Stimulated activated naive CD8-positive, alpha-beta T cell treated with anti-CD3 and anti-CD28 coated beads, Interleukin-15, Interleukin-2, amounts not matched to agents 100 U/mL and 50 U/mL, for 24 hours (primary cell): ENCODE measurements at places on chromosomes 4 and X.

GRCh38 chr4:87330761-87331160 is 8.1 kb upstream of the HSD17B13 start:
- DNase-seq: no peak

- DNase-seq: no peak
Measured at GRCh38 chr4:123785538-123785937, 388.9 kb downstream of the SPRY1 start.

GRCh38 chr4:105389167-105389566 is 84.7 kb downstream of the PPA2 start:
- DNase-seq: no peak

DNA sequence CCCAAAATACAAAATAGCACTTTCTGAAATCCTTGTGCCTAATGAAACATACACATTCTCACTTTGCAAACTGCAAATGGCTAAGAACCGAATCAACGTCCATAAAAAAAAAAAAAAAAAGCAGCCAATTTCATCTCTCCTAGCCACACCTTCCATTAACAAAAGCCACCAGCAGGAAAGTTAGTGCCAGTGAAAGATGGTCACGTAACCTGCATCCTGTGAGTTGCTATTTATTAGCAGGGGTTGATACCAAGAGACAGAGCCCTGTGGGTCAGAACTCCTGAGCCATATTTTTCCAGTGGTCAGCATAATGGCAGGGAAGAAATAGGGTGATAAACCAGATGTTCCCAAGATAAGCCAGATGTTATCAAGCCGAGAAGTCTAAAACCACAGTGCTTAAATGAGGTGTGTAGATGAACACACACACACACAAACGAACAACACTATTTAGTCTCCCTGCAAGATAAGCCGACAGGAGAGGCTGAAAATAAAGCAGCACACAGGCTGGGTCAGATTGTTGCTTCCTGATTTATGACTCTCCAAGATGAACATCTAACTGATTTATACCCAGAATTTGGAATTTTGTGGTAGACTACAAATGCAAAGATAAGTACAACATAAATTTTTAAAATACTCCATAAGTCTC is 11.5 kb downstream of the PPARGC1A start:
- DNase-seq: no peak

- no peak for DNase-seq
Measured at GRCh38 chr4:107751670-107752069, 31.6 kb upstream of the PAPSS1 start.

DNA sequence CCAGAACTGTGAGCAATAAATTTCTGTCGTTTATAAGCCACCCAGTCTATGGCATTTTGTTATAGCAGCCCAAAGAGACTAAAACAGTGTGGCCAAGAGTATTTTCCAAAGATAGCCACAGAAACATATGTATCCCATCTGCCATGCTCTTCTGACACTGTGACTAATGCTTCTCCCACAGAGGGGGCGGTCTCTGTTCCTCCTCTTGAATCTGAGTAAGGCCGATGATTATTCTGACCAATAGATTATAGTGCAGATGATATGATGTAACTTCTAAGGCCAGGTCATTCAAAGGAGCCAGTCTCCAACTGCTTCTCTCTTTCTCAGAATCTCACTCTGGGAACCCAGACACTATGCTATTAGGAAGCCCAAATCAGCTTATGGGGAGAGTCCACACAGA is 570.7 kb downstream of the BCOR start:
- DNase-seq: no peak

- no peak for DNase-seq
Measured at GRCh38 chr4:130080872-130081451, 985.0 kb downstream of the C4orf33 start.

DNA sequence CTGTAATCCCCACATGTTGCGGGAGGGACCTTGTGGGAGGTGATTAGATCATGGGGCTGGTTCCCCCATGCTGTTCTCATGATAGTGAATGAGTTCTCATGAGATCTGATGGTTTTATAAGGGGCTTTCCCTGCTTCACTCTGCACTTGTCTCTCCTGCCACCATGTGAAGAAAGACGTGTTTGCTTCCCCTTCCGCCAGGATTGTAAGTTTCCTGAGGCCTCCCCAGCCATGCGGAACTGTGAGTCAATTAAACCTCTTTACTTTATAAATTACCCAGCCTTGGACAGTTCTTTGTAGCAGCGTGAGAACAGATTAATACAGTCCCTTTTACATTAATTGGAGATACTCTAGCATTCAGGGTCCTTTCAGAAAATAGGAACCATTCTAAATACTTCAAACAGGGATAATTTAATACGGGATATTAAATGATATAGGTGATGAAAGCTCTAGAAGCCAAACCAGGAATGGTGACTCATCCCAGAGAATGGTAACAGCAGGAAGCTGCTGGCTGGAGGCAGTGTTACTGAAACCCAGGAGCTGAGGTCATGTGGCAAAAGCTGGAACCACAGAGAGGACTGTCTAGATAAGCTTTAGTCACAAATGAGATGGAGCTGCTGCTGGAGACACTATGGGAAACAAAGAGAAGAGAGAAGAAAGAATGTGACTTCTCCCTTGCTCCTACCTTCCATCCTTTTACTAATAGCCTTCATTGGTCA is 57.3 kb downstream of the GSTCD start:
- no peak for DNase-seq

DNA sequence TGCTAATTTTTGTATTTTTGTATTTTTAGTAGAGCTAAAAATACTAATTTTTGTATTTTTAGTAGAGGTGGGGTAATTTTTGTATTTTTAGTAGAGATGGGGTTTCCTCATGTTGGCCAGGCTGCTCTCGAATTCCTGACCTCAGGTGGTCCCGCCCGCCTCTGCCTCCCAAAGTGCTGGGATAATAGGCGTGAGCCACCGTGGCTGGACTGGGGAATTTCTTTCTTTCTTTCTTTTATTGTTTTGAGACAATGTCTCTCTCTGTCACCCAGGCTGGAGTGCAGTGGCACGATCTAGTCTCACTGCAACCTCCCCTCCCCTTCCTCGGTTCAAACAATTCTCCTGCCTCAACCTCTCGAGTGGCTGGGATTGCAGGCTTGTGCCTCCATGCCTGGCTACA is 83.0 kb downstream of the FAM193A start:
- DNase-seq: no peak

- no peak for DNase-seq
Measured at GRCh38 chr4:8504279-8505007, 63.9 kb downstream of the TRMT44 start.

DNA sequence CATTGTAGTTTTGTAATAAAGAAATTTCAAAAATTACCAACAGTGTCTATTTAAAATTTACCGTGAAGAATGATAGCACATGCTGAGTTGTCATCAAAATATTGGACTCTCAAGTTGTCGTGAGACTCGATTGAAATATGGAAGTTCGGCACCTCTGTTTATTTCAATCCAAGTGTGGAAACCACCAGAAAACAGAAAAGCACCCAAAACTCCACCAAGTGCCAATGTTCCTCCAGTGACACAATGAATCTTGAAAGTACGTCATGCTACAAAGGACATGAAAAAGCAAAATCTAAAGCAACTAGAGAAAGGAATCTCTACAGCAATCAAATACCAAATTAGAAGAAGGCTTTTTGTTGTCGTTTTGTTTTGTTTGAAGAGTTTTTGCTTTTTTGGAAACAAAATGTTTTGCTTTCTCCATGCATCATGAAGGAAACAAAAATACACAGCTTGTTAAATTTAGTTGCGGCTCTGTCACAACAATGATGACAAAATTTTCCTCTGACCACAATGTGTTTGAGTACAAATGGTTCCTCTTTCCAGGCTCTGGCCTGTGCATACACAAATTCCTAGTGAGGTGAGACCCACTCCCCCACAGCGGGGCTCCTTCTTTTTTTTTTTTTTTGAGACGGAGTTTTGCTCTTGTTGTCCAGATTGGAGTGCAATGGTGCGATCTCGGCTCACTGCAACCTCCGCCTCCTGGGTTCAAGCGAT is 9.6 kb upstream of the IL13RA1 start:
- no peak for DNase-seq

GRCh38 chrX:112901869-112902725 is 61.5 kb upstream of the AMOT start:
- no peak for DNase-seq

DNA sequence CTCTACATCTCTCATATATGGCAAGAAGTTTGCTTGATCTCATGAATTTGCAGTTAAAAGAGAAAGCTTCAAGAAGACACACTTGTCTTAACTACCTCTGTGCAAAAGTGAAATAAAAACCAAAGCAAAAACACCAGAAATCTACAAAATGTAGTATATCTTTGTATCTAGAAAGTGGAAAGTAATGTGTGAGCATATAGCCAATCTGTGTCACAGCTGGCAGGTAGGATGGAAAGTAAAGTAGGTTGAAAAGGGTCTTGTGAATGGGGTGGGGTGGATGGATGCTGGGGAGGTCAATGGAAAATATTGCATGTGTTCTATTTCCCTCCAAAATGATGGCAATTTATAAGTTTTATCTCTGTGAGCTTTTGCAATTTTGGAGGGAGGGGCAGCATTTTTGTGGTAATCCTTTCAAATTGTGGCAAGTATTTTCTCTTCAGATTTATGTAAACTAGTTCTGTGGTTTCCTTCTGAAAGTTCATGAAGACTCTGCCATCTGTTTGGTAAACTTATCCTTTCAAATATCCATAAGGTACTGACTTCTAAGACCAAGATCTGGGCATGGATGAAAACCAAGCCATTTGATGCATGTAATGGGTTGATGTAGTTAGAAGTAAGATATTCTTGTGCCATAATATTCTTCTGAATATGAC is 215.9 kb upstream of the GIMD1 start:
- no peak for DNase-seq

DNA sequence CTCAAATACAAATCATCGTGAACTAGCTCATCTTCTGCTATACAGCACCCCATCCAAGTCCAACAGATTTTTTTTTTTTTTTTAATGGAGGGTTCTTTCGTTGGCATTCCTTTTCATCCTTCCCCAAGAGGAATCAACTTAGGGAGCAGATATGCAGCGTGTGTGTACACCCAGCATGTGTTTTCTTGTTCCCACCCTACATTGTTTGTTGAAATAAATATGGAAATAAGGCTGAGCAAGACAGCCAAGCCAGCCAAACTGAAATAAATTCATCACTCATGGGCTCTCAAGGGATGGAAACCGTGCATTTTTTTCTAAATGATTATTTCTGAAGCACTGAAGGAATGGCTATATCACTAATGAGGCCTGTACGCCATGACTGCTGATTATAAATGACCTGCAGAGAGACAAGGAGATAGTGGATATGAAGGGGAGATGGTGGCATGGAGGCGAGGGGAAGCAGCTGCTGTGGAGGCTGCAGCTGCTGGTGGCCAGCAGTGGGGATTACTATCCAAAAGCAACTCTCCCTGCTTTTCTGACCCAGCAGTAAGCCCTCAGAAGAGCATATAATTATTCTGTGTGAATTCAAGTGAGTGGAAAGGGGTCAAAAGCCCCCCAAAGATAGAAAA is 173.9 kb downstream of the MGST2 start:
- no peak for DNase-seq

DNA sequence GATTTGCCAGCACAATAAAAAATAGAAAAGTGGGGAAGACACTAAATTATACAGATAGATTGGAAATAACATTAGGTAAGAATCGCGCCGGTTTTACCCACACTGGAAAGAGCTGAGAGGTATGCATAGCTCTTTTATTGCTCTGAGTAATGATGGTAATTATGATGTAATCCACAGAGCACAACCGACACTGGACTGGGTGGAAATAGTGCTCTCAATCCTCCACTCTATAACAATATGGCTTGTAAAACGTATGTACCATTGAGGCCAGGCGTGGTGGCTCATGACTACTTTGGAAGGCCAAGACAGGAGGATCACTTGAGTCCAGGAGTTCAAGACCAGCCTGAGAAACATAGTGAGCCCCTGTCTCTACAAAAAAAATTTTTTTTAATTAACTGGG is 104.3 kb upstream of the RAPGEF2 start:
- DNase-seq: no peak

- no peak for DNase-seq
Measured at GRCh38 chr4:24639714-24640113, 55.4 kb upstream of the DHX15 start.

DNA sequence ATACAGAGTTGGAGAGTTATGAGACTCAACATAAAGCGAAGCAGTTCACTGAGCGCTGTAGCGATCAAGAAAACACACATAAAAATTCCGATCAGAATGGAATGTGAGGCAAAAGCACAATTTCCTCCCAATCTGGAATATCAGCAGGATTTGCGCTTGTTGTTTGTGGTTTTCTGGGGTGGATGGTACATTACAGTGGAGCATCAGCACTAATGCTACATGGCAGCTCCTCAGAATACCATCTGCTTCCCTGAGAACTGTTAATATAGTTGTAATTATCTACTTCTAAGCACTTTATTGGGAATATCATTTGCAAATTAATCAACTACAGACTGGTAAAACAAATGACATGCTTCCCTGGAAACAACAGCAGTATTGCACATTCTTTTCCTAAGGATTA is 324.1 kb upstream of the PPARGC1A start:
- no peak for DNase-seq

GRCh38 chr4:128268970-128269369 is 18.6 kb downstream of the PGRMC2 start:
- no peak for DNase-seq

DNA sequence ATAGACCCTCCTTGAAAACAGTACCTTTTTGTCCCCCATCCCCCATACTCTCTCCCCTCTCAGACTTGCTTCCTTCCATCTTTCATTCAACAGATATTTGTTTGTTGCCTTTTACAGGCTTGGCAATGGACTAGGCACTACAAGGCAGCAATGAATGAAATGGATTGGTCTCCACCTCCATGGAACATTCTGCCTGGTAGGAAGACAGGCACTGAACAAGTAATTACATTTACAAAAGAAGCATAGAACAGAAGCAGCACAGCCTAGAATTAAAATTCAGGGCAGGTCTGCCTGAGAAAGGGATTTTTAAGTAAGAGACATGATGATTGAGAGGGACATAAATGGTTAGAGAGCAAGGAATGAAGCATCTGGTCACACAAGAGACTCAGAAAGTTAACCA is 346.1 kb downstream of the GRXCR1 start:
- DNase-seq: no peak

DNA sequence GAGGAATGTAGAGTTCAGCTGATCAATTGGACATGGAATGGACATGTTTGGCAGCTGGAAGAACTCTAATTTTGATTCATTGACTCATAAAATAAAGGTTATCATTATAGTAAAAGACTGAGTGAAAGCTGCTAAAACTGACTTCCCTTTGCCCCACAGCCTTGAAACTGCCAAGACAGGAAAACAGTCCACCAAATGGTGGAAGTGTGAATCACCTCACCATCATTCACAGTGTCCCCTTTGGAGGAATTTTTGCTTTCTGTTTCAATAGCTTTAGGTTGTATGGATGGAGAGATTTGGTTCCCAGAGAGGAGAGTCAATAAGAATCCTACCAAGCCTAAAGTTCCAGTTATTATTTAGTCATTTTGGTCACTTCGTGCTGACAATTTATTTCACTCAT is 20.8 kb upstream of the FREM3 start:
- no peak for DNase-seq
